ENCODE measurements at places on chromosomes 3 and 15. TPM values are rescaled to one million over a fixed set of nuclear protein-coding genes. Genes with fewer than 3 reads are reported as not detected.

Gene GHSR
- not detected for total RNA-seq

Gene ANKUB1
- total RNA-seq, result not detected

DNA sequence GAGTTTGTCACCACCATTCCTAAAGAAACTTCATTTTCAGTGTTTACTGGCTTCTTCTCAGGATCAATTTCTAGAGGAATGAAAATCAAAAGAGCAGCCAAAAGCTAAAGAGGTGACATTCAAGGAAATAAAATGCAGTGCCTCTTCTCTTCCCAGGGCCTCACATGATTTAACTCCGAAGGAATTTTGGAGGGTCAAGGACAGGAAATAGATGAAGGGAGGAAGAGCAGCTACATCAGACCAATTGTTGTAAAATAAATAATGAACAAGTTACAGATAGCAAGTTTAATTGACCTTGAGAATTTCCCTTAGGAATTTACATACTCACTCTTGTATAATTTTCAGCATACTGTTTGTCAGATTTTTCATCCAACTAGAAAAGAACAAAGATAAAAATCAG is 78.1 kb downstream of the LRRFIP2 start:
- no peak for DNase-seq

- DNase-seq, result no peak
Observed at GRCh38 chr15:59384507-59384906, 11.8 kb upstream of the MYO1E start.

GRCh38 chr3:249587-250262 is 53.2 kb downstream of the CHL1 start:
- DNase-seq, result no peak

DNA sequence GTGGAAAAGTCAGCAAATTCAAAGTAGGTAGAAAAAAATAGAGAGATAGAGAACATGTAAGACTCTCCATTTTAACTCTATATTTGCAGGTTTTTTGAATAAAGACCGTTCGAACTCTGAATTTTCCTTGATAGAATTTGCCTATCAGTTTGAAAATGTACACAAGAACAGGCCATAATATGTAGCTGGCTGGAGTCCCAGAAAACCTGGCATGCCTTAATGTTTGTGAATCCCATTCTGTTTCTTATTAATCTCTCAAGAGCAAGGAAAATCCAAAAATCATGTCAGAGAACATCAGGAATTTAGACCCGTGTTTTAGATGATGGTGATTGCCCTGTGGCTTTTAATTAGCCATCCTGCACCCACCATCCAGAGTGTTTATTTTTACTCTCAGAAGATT is 7.2 kb upstream of the CFAP161 start:
- no peak for DNase-seq

DNA sequence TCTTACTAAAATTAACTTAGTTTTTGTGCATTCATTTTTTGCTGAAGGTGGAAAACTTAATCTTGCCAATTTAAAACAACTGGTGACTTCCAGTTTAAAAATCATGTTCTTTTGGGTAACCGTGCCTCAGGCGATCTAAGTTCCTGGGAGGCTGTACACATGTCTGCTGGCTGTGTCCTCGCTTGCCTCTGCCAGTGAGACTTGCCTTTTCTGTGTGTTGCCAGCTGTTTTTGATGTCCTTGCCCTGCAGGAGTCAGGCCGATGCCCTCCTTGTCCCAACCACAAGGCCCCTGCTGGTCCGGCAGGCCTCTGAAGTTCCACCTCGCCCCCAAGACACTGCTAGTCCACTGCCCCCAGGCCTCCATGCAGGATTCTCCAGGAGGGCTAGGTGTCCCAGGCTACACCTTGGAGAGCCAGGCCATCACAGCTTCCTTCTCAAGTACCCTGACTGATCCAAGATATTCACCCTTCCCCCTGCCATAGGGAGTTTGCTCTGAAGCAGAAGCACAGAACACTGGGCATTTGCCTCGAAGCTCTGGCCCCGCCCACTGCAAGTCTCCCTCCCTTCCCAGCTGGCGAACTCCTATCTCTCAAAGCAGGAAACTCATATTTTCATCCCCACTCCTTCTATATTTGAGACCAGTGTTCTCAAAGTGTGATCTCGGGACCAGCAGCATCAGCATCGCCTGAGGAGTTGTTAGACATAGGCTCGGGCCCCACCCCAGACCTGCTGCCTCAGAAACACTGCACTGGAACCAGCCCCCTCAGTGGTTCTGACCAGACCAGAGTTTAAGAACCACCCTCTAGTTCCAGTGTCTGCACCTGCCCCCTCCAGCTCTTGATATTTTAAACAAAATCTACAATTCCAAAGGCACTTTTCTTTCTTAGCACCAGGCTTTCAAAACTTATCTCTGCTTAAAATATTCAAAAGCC is 185.8 kb upstream of the UBE2E1 start:
- no peak for DNase-seq

- no peak for DNase-seq
Observed at GRCh38 chr15:53830707-53831386, 71.4 kb upstream of the WDR72 start.

DNA sequence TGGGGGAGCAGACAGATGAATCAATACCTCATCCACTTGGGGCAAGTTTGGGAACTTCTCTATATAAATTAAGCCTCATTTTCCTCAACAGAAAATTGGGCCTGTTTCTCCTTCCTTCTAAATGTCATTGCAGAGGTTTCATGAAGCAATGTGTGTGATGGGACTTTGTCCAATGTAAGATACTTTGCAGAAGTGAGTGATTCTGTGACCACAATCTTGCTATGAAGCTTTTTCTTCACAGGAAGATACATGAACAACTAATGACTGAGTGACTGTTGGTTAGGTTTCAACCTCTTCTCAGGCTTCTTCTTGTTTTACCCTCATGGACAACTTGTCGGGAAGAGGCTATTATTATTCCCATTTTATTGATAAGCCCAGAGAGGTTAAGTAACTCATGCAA is 11.0 kb downstream of the TMEM45A start:
- DNase-seq, result no peak

DNA sequence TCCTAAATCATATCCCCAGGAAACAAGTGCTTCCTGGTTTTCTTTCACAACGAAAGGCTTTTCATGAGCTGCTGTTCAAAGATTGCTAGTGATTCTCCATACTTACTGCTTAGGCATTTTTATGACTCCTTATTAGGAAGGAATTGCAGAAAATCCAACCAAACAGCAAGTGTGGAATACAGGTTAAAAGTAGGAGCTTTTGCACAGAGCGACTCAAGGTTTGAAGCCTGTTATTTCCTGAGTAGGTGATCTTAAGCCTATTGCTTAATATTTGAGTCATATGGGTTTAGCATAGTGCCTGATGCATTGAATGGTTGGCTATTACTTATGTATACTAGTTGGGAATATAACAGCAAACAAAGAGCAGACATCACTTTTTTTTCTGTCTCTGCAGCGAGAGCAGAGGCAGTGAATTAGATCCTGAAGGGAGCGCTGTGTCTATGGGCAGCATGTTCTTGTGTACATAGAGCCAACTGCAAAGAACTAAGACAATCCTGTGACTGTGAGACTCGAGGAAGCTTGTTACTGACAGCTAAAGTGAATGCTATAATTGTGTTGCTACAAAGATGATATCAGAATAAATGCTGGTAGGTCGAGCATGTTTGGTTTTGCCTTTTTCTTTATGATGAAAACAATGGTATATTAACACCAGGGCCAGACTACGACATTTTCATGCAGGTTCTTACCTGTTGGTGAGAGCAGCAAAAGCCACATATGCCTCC is 6.3 kb downstream of the TM4SF1 start:
- DNase-seq, result no peak

DNA sequence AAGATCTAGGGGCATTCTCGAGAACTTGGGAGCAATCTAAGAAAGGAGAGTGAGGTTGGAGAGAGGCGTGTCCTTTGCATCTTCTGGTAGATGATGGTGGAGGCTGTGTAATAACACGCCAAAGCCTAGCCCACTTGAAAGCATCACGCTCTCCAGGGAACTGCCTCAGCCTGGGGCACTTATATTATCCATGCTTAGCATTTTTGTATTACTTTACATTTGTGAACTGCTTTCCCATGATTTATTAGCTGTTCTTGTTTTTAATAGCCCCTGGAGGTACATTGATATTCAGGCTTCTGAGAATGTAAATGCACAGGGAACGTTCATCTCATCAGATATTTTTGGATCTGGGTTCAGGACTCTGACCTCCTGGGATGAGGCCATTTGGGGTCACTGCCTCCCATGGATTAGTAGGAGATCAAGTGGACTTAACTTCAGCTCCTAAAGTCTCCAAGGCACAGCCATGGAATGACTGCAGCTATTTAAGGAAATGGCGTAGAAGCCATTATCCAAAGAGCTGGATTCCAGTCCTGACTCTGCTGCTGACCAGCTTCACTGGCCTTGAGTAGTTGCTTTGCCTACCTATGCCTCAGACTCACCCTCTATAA is 124.9 kb downstream of the LPP start:
- no peak for DNase-seq

GRCh38 chr3:56413911-56414310 is 54.4 kb downstream of the ERC2 start:
- no peak for DNase-seq

DNA sequence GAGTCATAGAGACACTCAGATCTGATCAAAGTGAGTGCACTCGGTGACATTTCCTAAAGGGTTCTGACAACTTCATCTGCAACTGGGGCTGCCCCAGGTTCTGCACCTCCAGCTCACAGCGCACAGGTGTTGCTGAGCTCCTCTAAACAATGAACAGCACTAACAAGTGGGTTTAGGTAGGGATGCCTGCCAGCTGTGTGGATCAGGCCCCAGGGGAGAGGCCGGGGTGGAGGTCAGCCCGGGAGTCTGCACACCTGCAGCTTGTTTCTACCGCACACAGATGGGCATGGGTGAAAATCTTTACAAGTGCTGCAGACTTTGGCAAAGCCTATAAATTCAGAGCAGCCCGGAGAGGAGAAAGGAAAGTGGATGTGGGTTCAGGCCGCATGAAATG is 355 bp downstream of the FBXW12 start:
- no peak for DNase-seq

- no peak for DNase-seq
Observed at GRCh38 chr3:32302601-32303398, 64.3 kb downstream of the CMTM8 start.

- DNase-seq, result no peak
Observed at GRCh38 chr3:56702490-56703315, 19.6 kb upstream of the TASOR start.

DNA sequence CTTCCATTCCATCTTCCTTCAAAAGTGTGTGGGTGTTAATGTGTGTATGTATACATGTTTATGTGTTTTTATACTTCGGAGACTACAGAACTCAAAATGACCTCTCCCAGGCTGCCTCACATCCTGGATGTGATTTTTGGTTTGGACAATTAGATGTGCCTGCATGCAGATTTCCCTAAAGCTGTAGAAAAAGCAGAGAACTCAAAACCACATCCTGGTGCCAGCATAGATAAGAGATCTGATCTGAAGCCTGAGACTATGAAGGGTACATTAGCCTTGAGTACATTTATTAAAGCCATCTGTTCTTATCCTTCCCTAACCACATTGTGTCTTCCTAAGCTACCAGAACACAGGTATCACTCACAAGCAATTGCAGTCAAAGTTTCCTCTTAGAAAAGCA is 319.4 kb upstream of the RASGRP1 start:
- no peak for DNase-seq

GRCh38 chr15:77807115-77807514 is 174.4 kb upstream of the LINGO1 start:
- no peak for DNase-seq

DNA sequence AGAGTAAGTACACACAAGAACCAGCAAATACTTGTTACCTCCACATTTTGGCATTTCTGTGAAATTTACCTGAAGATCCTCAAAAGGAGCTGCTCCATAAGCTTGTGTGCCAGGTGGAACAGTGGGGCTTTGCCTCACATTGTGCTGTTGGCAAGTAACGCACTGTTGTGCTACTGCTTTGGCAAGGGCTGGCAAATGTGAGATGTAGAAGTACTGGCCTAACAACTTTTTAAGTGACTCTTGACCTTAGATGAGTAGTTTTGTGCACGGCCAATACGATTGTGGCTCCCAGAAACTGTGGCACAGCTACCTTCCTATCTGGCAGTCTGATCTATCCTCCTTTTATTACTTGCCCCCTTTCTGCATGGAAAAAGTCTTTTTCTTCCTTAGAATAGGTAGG is 337.0 kb downstream of the KCNH8 start:
- DNase-seq, result no peak

DNA sequence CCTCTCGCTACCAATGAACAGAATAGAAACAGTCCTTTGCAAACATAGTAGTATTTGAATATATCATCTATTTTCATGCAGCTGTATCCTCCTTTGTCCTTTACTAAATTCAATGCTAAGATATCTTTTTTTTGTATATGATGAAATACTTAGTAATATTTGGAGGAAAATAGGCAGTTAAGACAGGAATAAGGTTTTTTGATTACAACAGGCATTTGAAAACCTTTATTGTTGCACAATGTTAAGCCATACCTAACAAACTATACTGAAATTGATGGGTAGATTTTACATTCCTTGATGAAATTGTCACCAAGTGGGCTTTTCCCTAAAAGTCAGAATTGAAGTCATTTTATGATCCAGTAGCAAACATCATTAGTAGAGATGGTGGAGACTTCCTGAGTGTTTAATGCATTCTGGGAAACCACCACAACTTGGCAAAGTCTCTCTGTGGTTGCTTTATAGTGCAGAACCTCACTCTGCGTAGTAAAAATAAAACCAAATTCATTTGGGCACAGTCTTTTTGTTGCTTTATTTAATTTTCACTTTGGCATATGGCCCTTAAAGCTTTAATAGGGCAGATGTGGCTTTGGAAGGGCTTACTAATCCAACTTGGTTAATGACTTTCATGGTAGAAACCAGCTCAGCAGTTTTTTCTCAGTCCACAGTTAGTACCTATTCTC is 216.0 kb downstream of the DIPK2A start:
- DNase-seq, result no peak

- DNase-seq, result no peak
Observed at GRCh38 chr15:29857221-29857789, 35.0 kb upstream of the TJP1 start.

DNA sequence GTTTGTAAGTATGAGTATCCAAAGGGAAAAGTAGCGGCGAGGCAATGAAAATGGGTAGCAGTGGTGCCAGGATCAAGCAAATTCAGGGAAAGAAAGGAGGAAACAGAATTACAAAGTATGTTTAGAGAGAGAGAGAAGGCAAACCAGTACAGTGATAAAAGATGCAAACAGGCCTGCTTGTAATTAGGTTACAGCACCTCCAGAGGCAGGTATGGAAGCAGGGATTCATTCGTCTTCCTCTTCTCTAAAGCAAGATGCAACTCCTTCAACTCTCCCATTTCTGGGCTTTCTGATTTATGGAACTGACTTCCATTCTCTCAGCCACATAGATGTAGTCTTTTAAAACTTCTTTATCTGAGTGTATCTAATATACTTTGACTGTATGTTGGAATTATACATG is 68.0 kb downstream of the CRYBG3 start:
- DNase-seq, result no peak

DNA sequence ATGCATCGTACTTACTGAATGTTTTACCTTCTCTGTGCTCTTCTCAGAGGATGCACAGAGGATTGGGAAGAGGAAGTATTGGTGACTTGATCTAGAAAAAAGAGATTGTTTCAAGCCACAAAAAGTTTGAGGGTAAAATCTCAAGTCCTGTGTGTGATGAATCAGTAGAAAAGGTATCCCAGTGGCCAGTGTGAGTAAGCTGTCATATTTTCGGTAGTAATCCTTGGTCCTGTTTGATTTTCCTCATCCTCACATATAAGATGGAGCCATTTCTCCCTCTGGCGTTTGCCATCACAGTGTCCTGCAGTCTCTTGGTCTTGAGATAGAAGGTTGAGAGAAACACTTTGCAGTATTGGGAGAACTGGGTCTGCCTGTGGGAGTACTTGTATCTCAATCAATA is 166.8 kb downstream of the LPP start:
- no peak for DNase-seq

- no peak for DNase-seq
Observed at GRCh38 chr15:41256577-41257038, 25.5 kb downstream of the CHP1 start.

- DNase-seq, result no peak
Observed at GRCh38 chr15:40306908-40307307, 827 bp downstream of the PLCB2 start.
